ENCODE measurements at places on chromosomes 7 and 10.
A peak's percentile ranks its signal among the peaks of the same experiment; 100 is the strongest.

- no peak for DNase-seq
Measured at GRCh38 chr10:44306762-44307161, 78.1 kb downstream of the CXCL12 start.

DNA sequence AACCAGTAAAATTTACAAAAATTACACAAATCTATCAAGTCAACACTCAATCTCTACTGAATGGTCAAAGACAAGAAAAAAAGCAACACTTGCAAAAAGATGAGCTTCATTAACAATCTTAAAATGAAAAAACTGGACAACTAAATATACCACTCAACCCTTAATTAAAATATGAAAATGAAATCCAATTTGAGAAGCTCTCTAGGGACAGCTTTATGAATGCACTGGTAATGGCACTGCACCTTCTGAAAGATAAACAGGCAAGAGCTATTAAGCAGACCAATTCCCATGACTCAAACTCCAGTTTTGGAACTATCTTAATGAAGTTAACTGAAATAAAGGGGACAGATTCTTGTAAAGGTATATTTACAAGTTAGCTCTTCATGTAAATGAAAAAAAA lies 135.7 kb downstream of the GALNT11 start:
- no peak for DNase-seq

DNA sequence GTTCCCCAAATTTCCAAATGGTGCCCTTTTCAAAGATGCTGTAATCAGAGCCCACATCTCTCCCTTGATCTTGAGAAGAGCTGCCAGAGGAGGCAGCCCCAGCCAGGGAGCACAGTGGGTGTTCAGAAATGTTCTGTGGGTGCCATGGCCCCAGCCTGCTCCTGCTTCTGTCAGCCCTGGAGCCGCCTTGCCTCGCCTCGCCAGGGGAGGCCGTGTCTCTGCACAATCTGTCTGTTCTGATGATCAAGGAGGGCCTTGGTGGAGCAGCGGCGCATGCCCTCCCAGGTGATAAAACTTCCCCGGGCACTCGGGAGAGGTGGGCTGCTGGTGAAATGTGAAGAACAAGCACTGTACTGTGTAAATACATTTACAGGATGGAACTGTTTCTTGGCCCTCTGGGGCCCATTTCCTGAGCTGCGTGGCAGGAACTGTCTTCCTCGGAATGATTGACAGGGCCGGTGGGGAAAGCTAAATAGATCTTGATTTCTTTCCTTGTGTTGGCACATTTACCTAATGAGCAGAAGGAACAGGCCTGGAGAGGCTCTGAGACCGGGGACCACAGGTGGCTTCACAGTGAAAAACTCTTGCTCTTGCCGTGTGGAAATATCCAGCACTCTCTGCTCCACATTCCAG lies 207.8 kb upstream of the PODXL start:
- DNase-seq: no peak

GRCh38 chr7:110027385-110027784 lies 1063.5 kb upstream of the LRRN3 start:
- no peak for DNase-seq

DNA sequence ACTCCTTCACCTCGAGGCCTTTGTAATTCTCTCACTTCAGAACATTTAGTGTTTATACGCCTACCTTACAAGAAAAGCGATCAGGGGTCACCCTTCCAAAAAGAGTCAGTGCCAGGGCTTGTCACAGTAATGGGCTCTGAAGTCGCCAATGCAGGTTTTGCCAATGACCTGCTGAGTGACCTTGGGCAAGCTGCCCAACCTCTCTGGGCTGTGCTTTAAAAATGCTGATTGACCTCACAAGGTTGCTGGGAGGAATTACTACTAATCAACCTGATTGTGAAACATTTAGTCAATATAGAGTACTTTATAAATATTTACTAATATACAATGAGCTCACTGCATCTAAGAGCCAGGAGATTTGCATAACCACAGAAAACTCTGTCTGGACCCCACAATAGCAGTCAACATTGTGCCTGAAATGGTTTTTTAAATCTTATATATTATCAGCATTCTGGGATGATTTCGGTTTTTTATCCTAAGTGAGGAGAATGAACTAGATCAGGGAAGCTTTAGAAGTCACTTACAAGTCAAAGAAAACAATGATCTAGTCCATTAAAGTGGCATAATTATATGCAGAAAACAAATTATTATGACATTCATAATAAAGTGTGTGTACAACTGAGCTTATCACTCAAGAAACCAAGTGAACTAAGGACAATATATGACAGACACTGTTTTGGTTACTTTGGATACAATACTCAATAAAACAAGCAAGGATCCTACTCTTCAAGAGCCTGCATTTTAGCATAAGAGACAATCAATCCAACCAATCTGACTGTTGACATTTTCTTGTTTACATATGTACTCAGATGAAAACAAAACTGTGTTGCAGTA lies 290.5 kb downstream of the SORCS1 start:
- DNase-seq: no peak

- DNase-seq: no peak
Measured at GRCh38 chr10:33483816-33484190, 149.3 kb upstream of the NRP1 start.

DNA sequence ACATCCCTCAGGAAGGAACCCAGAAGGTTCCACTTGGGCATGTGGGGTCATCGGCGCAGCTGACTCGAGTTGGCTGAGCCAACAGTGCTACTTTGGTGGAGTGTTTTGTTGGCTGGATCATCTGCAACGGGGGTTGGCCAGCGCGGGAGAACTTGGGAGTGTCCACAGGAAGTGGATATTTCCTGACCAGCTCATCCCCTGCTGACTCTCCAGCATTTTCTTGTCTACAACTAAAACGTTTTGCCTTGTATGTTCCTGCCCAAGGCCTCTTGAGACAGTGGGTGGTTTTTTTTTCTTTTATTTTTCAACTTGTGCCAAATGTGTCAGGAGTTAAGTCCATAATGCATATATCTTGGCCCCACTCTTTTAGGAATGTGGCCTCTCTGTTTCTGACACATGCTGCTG lies 208.6 kb downstream of the ZNF365 start:
- peak; percentile 79 for DNase-seq

- DNase-seq: no peak
Measured at GRCh38 chr10:87550741-87551140, 46.0 kb downstream of the MINPP1 start.

- no peak for DNase-seq
Measured at GRCh38 chr10:97570789-97571471, 1.6 kb upstream of the ANKRD2 start.

DNA sequence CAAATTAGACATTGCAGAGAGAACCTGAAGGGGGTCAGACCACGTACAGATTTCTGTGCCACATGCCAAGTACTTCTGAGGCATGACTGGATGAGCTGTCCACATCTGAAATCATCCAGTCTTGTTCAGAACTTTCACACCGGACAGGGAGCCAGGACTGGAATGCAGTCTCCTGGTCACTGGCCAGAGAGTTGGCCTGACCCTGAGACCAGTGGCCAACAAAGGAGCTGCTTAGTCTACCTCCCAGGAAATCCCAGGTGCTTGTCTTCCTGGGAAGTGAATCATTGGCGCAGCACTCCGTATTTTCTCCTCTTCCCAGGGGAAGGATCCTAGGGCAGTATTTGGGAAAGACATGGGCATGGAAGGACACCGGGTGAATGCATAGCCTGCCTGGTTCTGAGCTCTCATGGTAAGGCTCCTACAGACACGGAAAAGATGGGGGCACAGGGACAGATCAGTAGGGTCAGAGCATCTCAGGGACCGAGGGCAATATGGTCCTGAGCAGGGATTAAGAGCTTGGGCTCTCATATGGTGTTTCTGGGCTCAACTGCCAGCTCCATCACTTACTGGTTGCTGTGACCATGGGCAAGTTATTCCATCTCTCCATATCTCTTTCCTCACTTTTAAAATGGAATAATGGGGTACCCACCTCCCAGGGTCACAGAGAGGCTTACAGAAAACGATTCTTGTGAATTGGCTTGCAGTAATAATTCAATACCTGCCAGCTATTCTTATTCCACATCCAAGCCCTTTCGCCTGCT lies 1.3 kb upstream of the SCD start:
- DNase-seq: no peak

- no peak for DNase-seq
Measured at GRCh38 chr7:139875821-139876241, 46.8 kb downstream of the TBXAS1 start.

DNA sequence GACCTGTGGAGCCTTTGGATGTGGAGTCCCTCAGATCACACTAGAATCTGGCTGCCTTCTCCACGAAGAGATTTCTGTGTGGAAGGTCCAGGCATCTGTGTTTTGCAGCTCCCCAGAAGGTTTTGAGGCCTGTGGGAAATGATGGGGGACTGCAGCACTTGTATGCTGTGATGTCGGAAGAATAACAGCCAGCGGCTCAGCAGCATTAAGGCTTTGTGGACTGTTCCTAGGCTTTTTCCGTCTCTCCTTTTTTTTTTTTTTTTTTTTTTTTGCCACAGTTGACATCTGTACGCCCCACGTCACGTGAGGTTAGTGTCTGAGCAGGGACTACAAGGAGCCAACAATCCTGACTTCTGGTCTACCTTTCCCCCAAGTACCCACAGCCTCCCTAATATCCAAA lies 181.3 kb downstream of the PFKFB3 start:
- no peak for DNase-seq

GRCh38 chr10:60413306-60414012 lies 23.8 kb upstream of the ANK3 start:
- no peak for DNase-seq

DNA sequence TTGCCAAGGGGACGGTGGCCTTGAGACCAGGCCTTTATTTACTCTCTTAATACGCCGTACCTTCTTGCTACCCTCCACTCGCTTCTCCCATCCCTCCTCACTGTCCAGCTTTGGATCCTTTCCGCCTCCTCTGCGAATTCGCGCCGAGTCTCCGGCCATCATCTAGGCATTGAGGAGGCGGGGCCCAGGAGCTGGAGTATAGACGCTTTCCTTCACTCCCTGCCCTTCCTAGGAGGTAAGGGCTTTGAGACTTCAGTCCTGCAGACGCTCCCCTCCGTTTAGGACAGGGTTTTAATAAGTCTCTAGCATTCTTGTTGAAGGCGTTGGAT lies 538 bp downstream of the TFAM start:
- no peak for DNase-seq

GRCh38 chr7:29035044-29035740 lies 77.1 kb upstream of the TRIL start:
- no peak for DNase-seq

GRCh38 chr10:95693071-95693667 lies 558 bp downstream of the TCTN3 start:
- no peak for DNase-seq

- no peak for DNase-seq
Measured at GRCh38 chr10:48572414-48572813, 32.5 kb downstream of the ARHGAP22 start.

DNA sequence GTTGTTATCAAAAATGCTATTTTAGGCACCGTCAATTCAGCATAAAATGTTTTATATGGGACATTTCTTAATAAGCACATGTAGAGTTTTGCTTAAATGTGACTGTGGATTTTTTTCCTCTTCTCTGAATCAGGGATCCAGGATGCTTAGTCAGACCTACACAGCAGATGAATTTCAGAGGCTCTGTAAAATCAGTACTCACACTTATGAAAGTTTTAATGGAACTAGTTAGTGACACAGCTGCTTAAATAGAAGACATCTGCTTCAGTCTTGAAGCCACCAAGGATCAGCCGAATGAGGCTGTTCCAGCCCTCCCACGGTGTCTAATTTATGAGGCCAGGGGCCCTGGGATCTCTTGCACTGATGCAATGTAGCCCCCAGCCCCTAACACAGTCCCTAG lies 136.0 kb downstream of the MYOF start:
- no peak for DNase-seq

DNA sequence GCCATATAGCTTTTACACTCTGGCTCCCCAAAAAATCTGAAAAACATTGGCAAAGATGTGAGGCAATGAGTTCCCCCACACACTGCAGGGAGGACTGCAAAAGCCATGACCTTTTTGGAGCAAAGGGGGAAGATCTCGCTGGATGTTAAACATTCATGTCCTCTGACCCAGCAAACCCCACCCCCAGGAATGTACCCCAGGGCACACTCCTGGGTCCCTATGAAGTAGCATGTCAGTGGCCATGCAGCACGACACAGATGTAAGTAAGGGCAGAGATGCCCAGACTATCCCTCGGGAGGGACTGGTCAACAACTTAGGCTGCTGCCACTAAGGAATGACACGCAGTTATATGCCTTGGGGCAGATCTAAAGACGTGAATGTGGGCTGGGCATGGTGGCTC lies 100.6 kb downstream of the DLG5 start:
- DNase-seq: no peak

DNA sequence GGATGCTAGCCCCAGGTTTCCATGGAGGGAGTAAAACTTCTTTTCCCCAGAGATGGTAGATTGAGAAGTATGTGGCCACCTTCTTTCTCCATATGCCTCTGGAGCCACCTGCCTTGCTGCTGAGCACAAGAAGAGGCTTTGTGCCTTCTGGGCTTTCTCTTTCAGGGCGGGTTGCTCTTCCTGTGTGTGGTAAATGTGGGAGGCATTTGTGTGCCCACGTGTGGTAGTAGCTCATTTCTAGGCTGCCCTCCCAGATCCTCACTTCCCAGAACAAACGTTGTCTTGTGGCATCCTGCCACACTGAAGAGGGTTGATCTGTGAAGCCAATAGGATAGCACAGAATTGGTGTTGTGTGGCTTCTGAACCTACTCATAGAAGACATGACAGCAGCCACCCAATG lies 342.0 kb upstream of the PODXL start:
- DNase-seq: no peak

DNA sequence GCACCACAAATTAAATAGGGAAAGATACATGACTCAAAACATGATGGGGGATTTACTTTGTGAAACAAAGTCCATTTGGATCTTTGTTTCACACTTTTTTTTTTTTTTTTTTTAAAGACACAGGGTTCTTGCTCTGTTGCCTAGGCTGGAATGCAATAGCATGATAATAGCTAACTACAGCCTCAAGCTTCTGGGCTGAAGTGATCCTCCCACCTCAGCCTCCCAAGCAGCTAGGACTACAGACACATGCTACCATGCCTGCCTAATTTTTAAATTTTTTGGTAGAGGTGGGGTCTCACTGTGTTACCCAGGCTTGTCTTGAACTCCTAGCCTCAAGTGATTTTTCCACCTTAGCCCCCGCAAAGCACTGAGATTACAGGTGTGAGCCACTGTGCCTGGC lies 172.6 kb upstream of the KLF14 start:
- DNase-seq: no peak

- DNase-seq: no peak
Measured at GRCh38 chr7:130831322-130831721, 97.3 kb upstream of the KLF14 start.

GRCh38 chr10:80718024-80718423 lies 180.3 kb downstream of the SH2D4B start:
- DNase-seq: no peak

Data from smooth muscle cell of the brain vasculature (primary cell).